ENCODE measurements at places on chromosomes 11 and 22.

DNA sequence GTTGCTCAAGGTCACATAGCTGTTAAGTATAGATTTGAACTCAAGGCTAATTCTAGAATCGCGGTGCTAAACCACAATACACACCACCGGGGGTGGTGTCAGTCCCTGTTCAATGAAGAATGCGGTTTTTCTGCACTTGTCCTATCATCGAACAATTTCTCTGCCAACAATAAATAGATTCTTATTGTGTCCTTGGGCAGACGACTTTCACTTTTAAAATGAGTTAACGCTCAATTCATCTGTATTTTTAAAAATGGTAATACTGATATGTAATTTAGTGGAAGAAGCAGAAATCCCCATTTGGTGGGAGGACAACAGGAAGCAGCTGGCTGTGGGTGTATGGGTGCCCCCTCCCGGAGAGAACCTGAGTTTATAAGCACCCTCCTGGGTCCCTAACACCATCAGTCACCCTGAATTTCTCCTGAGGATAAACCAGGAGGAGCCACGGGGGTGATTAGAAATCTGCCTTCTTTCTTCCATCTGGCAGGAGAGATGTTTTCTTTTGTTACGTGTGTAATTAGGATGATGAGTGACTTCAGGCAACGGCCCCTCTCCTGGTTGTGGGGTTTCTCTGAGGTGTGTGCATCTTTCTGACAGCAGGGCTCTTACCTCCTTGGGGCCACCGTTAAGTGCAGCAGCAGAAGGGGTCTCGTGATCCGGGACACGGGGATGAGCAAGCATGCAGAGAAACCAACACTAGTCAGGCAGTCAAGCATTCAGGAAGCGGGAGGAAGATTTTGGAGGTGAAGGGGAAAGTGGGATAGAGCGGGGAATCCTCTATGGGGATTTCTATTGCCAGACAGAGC is 87.7 kb downstream of the GRAMD1B start:
- no peak overlapping the region for H3K4me3 ChIP-seq
- DNase-seq = no peak
- H3K27me3 ChIP-seq = no peaks in the 10 kb centered on the region
- peaks cover 5% of the 10 kb centered on the region for H3K4me1 ChIP-seq
- H3K27ac ChIP-seq = no peak overlapping the region

DNA sequence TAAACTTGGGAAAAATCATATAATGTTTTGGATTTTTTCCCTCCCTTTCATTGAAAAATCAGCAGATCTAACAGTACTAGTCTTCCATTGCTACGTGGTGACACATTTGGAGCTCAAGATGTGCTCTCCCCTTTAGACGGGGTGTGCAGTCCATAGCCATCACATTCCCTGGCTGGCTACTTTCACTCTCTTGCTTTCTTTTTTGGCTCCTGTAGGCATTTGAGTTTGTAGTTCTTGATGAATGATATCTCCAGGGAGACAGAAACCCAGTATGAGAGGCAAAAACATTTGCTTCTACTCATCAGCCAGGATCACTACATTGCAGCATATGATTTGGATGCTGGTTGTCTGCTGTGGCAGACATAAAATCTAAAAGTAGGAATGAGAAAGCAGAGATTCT is 12.1 kb downstream of the CCDC81 start:
- DNase-seq = peak; percentile 49
- no peak overlapping the region for H3K4me3 ChIP-seq
- no peaks in the 10 kb centered on the region for H3K27me3 ChIP-seq
- H3K4me1 ChIP-seq = peaks cover 5% of the 10 kb centered on the region
- H3K27ac ChIP-seq = no peak overlapping the region

- H3K27ac ChIP-seq = no peak overlapping the region
- H3K36me3 ChIP-seq = no peaks in the 10 kb centered on the region
- H3K27me3 ChIP-seq = peaks cover 2% of the 10 kb centered on the region
- no peak overlapping the region for H3K4me3 ChIP-seq
- no peak for DNase-seq
- no peaks in the 10 kb centered on the region for H3K4me1 ChIP-seq
These were observed 37.5 kb upstream of the SYN3 start for GRCh38 chr22:33095661-33096060.

- H3K27ac ChIP-seq = peak overlapping the region; percentile 51
- peak; percentile 89 for DNase-seq
- peaks cover 32% of the 10 kb centered on the region for H3K27me3 ChIP-seq
These were observed 468.0 kb downstream of the OPCML start for GRCh38 chr11:133064152-133064877.

GRCh38 chr11:134658481-134659225 is 246.6 kb upstream of the B3GAT1 start:
- H3K4me3 ChIP-seq = no peak overlapping the region
- no peak overlapping the region for H3K27ac ChIP-seq
- peak; percentile 57 for DNase-seq

DNA sequence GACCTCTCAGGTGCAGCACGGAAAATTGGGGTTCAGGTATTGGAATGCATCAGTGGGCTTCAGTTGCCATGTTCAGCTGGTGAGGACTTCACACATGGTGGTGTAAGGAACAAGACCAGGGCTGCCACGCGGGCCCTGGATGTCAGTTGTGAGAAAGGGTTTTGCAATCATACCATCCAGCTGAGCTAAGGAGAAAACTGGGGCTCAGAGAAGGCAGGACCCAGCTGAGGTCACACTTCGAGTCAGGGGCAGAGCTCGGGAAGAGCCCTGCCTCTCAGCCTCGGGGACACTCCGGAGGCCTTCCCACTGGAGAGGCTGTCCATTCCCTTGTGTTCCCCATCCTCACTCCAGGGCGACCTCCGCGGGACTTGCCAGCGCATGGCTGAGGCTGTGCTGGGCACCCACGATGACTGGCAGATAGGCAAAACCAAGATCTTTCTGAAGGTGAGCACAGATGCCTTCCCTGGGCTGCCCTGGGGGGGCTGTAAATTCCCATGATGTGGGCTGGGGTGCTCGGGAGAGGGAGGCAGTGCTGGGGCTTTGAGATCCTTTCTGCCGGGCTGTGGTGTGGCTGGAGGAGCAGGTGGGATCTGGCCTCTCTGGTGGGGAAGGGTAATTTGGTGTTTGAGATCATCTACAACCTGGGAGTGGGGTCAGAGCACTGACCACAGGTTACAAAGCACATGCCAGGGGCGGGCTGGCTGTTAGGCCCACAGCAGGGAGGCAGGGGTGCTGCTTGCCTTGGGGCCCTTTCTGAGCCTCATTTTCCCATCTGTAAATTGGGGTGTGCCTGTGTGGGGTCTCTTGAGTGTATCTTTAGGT is 47.2 kb downstream of the MYO7A start:
- DNase-seq = peak; percentile 64
- peak overlapping the region; percentile 65 for H3K27ac ChIP-seq

- no peaks in the 10 kb centered on the region for H3K36me3 ChIP-seq
- H3K4me1 ChIP-seq = peaks cover 46% of the 10 kb centered on the region
- DNase-seq = no peak
These were observed 200.2 kb downstream of the BRD1 start for GRCh38 chr22:49627217-49628181.

- DNase-seq = peak; percentile 68
- H3K4me3 ChIP-seq = no peak overlapping the region
- H3K36me3 ChIP-seq = no peaks in the 10 kb centered on the region
- peaks cover 5% of the 10 kb centered on the region for H3K4me1 ChIP-seq
These were observed 96.1 kb upstream of the THY1 start for GRCh38 chr11:119518746-119519730.

DNA sequence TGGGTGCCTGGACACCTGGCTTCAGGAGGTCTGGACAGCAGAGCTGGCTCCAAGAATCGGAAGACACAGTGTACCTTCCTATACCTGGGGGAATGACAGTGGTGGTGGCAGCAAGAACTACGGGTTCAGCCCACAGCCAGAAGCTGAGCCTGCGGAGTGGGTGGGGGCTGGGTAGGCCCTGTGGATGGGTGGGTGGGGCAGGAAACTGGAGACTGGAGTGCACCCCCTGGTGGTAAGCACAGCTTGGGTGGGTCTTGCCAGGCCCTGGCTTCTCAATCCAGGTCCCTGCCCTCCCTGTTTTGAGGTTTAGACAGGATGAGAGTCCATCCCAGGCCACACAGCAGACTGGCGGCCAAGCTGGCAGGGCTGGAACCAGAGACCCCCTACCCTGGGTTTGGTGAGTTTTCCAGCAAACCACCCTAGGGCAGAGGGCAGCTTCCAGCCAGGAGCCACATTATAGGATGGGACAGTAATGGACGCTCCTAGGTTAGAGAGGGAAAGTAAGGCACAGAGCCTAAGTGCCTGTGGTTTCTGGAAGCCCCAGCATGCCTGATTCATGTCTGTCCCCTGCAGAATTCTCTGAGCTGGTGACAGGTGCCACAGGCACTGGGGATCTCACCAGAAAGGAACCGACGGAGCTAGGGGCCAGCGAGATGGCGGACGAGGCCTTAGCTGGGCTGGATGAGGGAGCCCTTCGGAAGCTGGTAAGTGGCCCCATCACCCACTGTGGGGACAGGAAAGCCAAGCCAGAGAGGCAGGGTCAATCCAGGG is 1.7 kb downstream of the SMTN start:
- H3K27me3 ChIP-seq = no peaks in the 10 kb centered on the region
- H3K36me3 ChIP-seq = peaks cover 35% of the 10 kb centered on the region
- DNase-seq = peak; percentile 75

- no peaks in the 10 kb centered on the region for H3K36me3 ChIP-seq
- no peak overlapping the region for H3K4me3 ChIP-seq
These were observed 30.3 kb downstream of the RIC3 start for GRCh38 chr11:8138526-8138925.

GRCh38 chr11:73530109-73530508 is 67.8 kb downstream of the FAM168A start:
- no peaks in the 10 kb centered on the region for H3K27me3 ChIP-seq
- no peaks in the 10 kb centered on the region for H3K36me3 ChIP-seq
- no peaks in the 10 kb centered on the region for H3K4me1 ChIP-seq
- no peak overlapping the region for H3K4me3 ChIP-seq
- DNase-seq = no peak

DNA sequence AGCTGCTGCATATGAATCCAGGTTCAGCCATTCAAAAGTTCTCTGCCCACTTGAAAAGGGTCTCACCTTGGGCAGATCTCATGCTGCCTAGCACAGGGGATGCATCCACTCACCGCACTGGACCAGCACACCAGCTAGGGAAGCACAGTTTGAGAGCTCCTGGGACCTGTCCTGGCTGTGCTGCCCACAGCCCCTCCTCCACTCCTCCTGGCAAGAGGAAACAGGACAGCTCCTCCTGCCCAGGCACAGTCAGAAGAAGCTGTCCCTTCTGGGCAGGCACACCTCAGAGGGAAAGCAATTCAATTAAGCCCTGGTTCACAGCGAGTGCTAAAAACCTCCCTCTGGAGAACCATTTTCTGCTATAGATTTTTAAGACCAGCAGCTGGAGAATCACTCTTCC is 146.7 kb downstream of the ST3GAL4 start:
- no peak overlapping the region for H3K27ac ChIP-seq
- peaks cover 13% of the 10 kb centered on the region for H3K4me1 ChIP-seq
- no peak for DNase-seq

GRCh38 chr11:36219996-36220395 is 69.2 kb downstream of the COMMD9 start:
- H3K27me3 ChIP-seq = no peaks in the 10 kb centered on the region
- H3K27ac ChIP-seq = no peak overlapping the region
- H3K4me3 ChIP-seq = no peak overlapping the region
- peaks cover 3% of the 10 kb centered on the region for H3K4me1 ChIP-seq
- peaks cover 14% of the 10 kb centered on the region for H3K36me3 ChIP-seq

- H3K27me3 ChIP-seq = peaks cover 5% of the 10 kb centered on the region
- H3K4me1 ChIP-seq = no peaks in the 10 kb centered on the region
- peak; percentile 72 for DNase-seq
- no peak overlapping the region for H3K4me3 ChIP-seq
- no peak overlapping the region for H3K27ac ChIP-seq
- H3K36me3 ChIP-seq = no peaks in the 10 kb centered on the region
These were observed 18.7 kb upstream of the JHY start for GRCh38 chr11:122863704-122864326.

DNA sequence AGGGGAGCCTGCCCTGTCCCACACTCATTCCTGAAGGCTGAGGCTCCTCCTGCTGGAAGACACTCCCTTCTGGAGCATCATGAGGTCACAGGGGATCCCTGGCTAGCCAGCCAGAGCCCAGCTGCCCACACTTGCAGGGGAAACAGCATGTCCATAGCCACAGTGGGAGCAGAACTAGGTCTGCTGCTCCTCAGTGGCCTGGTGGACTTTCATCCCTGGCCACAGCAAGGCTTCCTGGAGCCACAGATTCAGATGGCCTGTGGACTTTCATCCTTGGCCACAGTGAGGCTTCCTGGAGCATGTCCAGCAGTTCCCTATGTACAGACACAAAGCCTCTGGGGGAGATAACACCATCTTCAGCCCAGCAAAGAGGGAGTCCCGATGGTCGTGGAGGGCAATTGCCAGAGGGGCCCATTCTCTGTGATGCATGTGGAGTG is 5.9 kb upstream of the APOL6 start:
- no peak overlapping the region for H3K27ac ChIP-seq
- DNase-seq = no peak
- H3K4me1 ChIP-seq = peaks cover 31% of the 10 kb centered on the region
- no peaks in the 10 kb centered on the region for H3K27me3 ChIP-seq
- H3K4me3 ChIP-seq = no peak overlapping the region

DNA sequence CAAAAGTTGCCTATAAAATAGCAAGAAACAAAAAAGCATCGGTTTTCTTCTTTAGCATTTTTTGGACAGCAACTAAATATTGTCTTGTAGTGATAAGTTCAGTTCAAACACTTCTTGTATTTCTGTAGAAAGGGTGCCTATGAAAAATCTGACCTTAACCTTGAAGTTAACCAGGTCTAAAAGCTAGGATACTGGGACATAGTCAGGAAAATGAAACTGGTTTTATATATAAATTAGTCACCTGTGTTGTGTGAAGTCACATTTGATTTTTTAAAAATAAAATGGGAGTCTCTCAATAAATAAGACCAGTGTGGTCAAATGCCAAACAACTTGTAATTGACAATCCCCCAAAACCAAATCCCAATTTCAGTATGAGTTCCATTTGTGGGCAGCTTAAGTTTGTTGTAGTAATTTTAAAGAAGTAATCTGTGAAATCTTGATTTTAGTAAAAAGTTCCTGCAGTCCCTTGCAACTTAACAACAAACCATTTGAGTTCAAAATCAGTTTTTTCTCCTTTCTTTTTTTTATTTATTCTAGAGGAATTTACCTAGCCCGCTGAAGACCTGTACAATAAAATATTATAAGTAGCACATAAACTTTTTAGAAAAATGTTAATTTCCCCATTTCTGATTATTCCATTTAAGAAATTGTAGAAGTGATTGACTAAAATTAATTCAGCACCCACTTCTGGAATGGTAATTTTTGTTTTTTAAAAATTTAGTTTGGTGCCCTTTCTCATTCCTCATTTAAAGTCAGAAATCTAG is 84.5 kb upstream of the PPARA start:
- no peak for DNase-seq
- H3K36me3 ChIP-seq = peaks cover 8% of the 10 kb centered on the region
- no peak overlapping the region for H3K4me3 ChIP-seq
- H3K27ac ChIP-seq = no peak overlapping the region
- H3K4me1 ChIP-seq = peaks cover 25% of the 10 kb centered on the region
- peaks cover 8% of the 10 kb centered on the region for H3K27me3 ChIP-seq

- H3K36me3 ChIP-seq = no peaks in the 10 kb centered on the region
- no peak for DNase-seq
- no peaks in the 10 kb centered on the region for H3K27me3 ChIP-seq
- no peak overlapping the region for H3K4me3 ChIP-seq
These were observed 34.5 kb upstream of the OLFML1 start for GRCh38 chr11:7450836-7451235.

- H3K27ac ChIP-seq = no peak overlapping the region
- DNase-seq = no peak
- peaks cover 11% of the 10 kb centered on the region for H3K27me3 ChIP-seq
- H3K36me3 ChIP-seq = no peaks in the 10 kb centered on the region
- no peak overlapping the region for H3K4me3 ChIP-seq
These were observed 430.0 kb downstream of the NTM start for GRCh38 chr11:131800452-131800851.

- no peak overlapping the region for H3K27ac ChIP-seq
- no peaks in the 10 kb centered on the region for H3K4me1 ChIP-seq
- H3K27me3 ChIP-seq = no peaks in the 10 kb centered on the region
- H3K4me3 ChIP-seq = no peak overlapping the region
- DNase-seq = no peak
These were observed 510.4 kb downstream of the NELL1 start for GRCh38 chr11:21179770-21180169.
